ENCODE measurements at places on chromosomes 6 and 20.
A peak's percentile ranks its signal among the peaks of the same experiment; 100 is the strongest.

DNA sequence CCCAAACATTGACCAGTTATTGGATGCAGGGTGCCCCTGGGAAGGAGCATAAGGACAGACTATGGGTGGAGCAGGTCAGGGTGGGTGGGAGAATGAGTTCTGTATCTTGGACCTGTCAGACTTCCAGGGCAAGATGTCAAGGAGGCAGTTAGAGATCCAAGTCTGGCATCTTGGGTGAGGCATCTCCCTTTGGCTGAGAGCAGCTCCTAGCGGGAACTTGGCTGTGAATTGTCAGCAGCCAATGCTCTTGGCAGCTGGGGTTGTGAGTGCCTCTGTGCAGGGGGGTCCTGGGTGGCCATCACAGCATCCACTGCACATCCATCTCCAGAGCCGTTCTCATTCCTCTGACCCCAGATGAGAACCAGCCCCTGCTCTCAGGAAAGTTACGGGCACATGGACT is 117.0 kb upstream of the MYL9 start:
- DNase-seq: no peak

DNA sequence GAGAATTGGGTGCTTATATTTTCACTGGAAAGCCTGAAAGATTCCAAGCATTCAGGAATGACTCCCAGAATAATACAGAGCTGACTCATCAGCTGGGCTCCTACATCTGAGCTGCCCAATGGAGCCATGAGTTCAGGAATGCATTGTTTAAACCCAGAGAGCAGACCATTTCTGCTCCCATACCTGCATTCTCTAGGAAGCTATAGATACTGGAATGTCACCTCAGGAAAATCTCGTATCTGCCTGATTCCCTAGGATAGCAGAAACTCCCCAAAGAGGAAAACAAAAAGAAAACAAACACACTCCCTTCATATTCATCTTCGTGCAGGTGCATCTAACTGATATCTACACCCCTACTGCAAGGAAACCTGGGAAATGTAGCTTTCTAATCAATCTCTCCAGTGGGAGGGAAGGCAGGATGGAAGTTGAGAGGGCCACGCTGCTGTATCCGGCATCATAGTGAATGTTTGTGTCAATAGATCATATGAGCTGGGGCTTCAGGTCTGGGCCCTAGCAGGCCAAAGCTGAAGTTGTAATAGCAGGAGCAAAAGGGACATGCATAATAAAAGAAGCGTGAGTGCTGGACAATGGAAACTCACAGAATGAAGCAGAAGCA is 8.2 kb upstream of the SLC2A12 start:
- DNase-seq: no peak

DNA sequence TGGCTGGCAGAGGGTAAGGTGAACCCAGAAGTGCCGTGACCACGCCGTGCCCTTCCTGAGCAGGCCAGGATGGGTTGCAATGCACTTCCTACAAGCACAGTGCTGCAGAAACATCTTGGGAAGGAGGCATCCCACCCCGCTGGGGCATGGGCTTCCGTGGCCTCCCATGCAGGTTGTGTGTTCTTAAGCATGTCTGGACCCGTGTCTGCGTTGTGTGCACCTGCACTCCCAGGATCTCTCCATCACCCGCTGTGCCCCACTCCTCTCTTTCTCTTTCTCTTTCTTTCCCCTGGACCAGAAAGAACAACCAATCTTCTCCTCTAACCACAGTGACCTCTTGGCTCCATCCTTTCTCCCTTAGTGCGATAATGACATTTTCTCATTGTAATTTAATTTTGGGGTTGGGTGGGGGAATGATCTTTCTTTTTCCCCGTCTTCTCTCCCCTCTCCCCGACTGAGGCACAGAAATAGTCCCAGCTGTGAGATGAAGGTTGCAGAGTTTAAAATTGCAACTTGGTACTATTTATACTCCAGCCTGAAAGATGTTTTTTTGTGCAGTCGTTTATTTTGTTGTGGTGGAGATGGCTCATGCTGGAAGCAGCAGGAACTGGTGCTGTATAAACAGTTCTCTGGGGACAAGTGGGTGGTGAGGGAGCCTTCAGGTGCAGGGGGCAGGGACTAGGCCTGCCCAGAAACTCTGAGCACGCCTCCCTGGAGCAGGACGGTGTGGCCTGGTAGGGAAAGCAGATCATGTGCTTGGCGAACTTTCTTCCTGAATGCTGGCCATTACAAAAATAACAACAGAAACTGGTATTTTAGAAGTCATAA is 20.5 kb downstream of the BCAS4 start:
- no peak for DNase-seq

DNA sequence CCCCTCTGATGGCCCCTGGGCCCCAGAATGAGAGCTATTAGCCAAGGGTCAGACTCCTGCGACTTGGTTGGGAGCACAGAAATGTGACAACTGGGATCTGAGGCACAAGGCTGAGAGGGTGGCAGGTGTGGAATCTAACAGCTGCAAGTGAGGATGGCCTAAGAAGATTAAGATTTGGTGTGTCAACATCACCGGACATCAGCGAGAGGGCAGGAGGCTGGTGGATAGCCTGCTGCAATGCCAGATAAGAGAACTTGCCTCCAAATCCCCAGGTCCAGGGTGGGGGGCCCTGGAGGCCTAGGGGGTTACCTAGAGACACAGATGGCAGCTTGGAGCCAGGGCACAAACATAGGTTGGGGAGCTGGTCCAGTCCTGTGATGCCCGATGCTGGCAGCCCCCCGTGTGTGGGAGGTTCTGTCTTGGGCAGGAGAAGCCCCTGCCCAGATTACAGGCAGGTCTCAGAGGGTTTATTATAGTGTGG is 155.8 kb downstream of the GRM4 start:
- peak; percentile 37 for DNase-seq

DNA sequence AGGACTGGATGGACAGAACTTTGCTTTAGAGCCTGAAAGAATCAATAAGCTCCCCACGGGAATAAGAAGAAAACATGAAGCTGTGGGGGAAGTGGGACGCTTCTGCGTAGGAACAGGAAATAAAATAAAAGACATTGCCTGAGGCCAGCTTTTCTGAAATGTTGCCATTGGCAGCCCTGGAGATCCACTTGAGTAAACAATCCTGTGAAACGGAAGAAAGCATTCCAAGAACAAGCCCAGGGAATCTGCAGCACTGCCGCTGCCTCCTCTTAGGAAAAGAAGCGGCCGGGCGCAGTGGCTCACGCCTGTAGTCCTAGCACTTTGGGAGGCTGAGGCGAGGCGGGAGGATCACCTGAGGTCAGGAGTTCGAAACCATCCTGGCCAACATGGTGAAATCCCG is 182.3 kb upstream of the RALGAPA2 start:
- DNase-seq: no peak

DNA sequence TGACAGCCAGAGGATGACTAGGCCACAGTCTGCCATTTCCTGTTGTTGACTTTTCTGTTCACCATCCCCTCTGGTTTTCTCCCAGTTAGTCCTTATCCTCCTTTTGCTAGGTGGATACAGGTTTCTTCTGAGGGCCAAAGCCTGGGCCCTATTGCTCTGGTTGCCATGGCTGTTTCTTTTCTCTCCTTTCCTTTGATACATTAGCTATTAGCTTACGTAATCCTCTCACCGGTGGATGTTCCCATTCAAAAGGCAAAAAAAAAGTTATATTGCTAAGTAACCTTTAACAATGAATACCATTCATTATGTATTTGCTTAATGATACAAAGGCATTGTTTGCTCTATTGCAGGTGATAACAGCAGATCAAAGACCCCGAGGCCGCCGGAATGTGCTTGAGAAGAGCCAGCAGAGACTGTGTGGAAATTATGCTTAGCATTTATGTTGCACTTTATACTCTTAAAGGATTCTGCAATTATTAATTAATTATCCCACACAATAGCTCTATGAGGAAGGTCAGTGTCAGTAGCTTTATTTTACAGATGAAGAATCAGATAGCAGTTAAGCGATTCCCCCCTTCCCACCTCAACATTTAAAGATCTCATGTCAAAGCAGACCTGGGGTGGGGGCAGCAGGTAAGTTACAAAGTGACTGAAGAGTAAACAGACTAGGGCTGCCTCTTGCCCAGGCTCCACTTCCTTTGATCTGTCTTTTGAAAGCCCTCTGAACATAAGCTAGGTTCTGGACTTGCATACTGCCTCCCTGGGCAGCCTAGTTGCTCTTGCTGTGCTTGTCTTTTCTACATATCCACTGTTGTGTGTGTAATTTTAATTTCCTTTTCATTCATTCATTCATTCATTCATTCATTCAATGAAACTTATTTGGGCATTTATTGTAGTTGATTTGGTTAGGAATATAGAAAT is 14.5 kb upstream of the TFB1M start:
- DNase-seq: no peak

DNA sequence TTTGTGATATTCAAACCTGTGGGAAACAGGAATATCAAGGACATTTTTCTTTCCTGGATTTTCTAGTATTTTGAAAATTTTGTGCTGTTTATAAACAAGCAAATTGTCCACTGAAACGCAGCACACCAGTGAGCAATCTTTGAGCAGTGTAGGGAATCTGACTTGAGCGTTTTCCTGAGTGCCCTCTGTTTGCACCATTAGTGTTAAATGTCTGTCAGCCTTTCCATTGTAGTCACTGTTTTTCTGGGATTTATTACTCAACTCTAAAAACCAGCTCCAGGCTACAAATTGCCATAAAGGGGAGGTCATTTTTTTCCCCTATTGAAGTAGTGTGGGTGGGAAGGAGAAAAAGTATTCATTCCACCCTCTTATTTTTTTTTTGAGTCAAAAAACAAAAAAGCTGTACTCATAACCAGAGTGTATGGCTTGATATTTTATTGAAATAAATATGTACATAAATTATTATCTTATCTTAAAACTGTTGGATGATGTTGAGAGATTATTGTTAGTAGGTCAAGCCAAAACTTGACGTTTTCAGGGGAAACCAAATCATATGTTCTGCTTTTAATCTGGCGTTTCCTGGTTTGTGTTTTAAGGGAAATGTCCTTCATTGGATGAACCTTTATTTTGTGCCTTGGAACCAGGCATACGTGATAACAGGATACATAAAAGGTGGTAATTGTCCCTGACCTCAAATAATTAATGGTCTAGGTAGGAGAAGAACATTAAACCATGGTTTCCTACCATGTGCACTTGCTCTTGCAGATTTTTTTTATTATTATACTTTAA is 51.8 kb downstream of the TSHZ2 start:
- no peak for DNase-seq

DNA sequence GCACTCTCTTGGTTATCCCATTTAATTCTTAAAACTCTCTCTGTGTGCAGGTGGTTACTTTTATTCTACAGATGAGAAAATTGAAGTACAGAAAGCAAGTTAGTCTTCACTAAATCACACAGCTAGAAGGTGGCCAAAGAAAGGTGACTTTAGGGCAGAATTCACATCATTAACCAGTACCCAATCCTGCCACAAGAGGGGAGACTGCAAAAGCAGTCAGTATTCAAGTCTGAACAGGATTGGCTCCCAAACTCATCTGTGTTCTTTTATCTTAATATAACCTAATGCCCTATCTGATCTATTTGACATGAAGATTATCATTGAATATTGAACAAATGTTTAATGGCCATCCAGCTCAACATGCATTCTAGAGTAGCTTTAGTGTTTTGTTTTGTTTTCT is 225.3 kb upstream of the FAM83B start:
- DNase-seq: no peak

DNA sequence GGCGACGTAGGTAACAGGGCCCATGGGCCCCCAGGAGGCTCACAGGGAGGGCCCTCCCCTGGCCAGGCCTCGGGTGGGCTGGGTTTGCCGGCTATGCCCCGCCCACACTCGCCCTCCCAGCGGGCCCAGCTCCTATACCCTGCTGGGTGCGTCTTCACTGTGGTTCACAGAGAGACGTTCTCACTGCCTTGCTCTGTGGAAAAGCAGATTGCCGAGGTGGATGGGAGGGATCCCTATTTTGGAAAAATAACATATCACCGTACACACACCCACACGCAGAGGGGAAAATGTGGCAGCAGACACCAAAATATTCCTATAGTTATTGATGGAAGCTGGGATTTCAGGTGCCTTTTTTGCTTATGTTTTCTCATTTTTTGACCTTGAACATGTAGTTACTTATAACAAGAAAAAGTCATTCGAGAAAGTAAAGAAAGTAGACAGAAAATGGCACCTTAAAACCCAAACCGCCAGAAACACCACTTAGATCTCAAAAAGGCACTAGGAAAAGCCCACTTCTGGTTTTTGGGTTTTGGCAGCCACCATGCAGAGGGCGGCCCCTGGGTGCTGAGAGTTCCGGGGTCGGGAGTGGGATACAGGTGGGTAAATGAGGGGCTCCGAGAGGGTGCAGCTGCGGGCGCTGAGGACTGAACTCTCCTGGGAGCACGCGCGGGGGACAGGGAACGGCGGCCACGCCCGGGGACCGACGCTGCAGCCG is 49.4 kb downstream of the TMEM242 start:
- DNase-seq: peak; percentile 59

DNA sequence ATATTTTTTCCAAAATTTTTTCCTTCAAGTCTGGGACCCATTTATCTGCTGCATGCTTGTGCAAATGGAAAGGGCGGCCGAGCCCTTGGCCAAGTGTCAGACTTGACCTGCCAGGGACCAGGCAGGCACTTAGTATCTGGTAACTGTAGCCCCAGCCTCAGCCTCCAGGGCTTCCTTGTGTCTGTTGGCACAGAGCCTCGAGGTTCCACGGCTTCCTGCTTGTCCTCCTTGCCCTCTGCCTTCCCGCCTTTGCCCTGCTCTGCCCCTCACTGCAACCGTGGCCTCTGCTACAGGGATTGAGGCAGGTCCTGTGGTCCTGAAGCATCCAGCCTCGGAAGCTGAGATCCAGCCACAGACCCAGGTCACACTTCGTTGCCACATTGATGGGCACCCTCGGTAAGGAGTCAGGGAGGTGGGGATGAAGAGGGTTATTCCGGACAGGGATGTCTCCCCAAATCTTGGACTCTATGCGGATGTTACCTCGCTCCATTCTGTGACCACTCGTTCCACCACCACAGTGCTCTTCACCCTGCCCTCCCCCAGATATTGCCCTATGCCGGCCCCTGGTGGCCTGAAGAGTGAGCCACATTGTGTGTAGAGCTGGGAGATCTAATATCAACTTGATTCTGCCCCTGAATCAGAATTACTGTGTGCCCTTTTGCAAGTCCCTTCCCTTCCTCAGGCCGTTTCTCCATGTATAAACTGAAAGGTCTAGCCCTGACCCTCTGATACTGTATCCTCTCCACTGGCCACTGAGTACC is 41.5 kb upstream of the SRF start:
- no peak for DNase-seq

DNA sequence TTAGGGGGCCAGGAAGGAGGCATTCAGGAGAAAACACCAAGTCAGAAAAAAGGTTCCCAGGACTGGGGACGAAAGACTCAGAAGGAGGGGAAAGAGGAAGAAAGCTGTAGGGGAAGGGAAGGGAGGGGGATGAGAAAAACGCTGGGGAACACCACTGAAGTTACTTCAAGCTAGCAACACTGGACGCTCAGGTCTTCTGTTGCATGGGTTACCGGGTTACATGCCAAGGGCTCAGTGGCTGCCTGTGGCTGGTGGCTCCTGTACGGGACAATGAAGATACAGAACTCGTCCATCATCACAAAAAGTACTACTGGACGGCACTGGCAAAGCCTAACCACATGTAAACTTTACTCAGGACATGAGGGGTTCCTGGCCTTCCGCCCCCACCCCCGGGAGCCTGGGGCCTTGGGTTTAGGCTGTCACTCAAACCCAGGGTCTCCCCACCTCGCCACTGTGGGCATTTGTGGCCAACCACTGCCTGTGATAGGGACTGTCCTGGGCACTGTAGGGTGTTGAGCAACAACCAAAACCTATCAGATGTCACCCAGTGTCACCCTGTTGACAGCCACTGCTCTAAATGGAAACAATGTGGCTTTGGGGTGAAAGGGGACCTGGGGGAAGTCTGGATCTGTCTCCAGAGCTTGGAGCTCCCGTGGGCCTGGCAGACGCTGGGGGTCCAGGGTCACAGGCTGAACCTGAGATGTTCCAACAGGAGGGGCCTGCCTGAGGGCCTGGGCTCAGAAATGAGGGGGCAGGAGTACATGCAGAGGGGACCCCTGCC is 40.3 kb upstream of the CD93 start:
- no peak for DNase-seq
